ENCODE measurements at places on chromosomes 6 and 20. TPM values are rescaled to one million over a fixed set of nuclear protein-coding genes. Genes with fewer than 3 reads are reported as not detected.

The FRK gene
- total RNA-seq = 1.4 TPM

The BPIFB1 gene
- total RNA-seq = 0.14 TPM

The BPIFB2 gene
- not detected for total RNA-seq

The GPR6 gene
- total RNA-seq = not detected

The IFNGR1 gene
- 27.7 TPM for total RNA-seq

The NOTCH4 gene
- 0.61 TPM for total RNA-seq

The HLA-DQA1 gene
- not detected for total RNA-seq

The TBC1D7 gene
- total RNA-seq = 33.6 TPM

The DDX43 gene
- not detected for total RNA-seq
